GM20000 (cell line): ENCODE measurements at places on chromosomes 2 and 18.

GRCh38 chr2:241035142-241035817 lies 36.9 kb downstream of the SNED1 start:
- peak; percentile 68 for DNase-seq

- DNase-seq = no peak
These were observed 491.9 kb downstream of the NR4A2 start for GRCh38 chr2:155840661-155841060.

GRCh38 chr2:204051476-204051875 lies 114.9 kb downstream of the ICOS start:
- DNase-seq = no peak

- no peak for DNase-seq
These were observed 14.7 kb downstream of the CFLAR start for GRCh38 chr2:201130524-201131186.

DNA sequence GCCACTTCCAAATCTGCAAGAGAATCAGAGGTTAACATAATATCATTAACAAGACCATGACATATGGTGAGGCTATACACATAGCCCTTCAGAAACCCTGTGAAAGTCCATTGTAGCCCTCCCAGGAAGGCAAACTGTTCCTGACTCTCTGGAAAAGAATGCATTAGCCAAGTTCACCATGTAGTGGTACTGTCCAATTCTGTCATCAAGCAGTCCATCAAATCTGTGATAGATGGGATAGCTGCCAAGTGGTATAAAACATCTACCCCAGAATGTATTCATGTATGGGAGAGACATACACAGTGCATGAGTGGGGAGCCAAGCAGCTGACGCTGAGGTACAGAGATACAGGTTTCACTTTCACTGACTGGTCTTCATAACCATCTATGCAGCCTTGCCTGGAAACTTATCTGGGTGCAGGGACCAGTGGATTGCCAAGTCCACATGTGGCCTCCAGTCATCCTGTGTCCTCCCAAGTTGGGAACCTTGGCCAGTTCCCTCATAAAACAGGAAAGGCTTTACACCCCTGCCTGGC lies 281.1 kb downstream of the MBD2 start:
- no peak for DNase-seq

DNA sequence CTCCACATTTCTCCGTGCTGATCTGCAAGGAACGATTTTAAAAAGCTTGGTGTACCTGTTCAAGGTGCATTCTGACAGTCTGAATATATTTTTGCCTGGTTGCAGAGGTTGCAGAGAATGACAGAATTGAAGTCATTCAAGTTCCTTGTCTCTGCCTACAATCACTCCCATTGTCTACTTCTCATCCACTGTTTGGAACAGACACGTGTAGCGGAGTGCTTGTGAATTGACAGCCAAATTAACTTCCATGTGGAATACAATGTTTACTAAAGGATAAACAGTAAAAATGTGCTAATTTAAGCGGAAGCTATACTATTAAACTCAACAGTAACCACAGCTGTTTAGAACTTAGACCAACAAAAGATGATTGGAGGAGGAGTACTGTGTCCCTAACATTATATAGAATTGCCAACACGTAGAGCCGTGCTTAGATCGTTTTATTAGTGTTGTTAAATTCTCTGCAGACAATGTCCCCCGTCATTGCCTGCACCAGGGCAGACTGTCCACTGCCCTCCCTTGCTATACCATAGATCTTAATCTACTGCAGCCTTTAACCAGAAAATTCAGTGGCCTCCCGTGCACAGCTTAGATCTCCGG lies 87.3 kb upstream of the ZCCHC2 start:
- no peak for DNase-seq

DNA sequence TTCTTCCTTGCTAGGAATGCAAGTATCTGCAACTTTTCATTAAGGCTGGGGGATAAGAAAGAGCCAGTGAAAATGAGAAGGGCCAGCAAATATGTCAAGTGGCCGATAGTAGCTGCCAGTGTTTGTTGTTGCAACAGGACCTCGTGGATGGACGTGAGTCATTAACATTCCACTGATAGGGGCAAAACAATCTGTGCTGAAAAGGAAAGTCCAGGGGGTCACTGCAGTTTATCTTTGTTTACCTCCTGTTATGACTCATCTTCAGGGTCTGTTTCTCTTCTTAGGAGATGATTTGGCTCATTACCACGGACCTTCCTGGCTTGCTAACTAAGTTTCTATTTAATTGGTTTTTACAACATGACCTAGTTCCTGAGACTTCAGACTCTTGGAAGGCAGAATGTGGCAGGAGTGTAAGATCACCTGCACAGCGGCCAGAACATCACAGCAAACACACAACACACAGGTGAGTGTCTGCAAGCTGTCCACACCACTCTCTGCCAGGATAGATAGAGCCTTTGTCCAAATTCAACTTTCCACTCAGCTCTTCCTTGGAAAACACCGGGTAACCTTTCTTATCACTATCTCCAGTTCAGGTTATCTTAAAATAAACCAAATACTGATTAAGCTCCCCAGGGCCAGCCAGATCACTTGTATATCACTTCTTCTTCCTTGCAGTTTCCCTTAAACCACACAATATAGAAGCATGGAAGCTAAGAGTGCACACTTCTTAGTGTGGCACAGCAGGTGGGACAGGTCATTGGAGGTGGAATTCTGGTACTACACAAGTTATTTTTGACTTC lies 157.5 kb upstream of the LMAN1 start:
- no peak for DNase-seq

DNA sequence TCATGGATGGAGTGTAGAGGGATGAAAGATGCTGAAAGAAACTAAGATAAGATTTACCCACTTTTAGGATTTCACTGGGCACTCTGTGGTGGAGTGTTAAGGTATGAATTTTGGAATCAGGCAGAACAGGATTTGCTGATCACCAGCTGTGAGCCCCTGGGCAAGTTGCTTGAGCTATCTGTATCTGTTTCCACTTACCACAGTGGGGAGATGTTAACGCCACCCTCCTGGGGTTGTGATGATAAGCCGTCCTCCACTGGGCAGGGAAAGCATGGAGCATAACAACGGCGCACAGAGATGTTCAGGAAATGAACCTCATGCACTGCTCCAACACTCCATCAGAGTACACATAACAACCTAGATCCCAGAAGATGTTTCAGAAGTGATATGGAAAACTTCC lies 160.6 kb downstream of the MTCL1 start:
- DNase-seq = no peak

DNA sequence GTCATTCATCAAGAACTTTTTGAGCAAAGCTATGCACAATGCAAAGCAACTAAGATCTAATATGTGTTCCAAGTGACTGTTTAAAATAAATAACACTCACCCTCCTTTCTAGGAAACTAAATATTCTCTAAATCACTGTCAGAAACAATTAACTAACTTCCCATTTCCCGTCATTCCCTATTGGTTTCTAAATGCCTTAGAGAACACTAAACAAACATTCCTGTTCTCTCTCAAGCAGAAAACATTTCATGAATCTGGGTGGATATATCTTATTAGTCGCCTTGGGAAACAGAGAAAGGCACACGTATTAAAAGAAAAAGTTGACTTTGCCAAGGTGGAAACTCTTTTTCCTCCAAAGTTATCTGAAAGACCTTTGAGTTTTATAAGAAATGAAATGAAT lies 735.2 kb downstream of the MBD2 start:
- DNase-seq = no peak

DNA sequence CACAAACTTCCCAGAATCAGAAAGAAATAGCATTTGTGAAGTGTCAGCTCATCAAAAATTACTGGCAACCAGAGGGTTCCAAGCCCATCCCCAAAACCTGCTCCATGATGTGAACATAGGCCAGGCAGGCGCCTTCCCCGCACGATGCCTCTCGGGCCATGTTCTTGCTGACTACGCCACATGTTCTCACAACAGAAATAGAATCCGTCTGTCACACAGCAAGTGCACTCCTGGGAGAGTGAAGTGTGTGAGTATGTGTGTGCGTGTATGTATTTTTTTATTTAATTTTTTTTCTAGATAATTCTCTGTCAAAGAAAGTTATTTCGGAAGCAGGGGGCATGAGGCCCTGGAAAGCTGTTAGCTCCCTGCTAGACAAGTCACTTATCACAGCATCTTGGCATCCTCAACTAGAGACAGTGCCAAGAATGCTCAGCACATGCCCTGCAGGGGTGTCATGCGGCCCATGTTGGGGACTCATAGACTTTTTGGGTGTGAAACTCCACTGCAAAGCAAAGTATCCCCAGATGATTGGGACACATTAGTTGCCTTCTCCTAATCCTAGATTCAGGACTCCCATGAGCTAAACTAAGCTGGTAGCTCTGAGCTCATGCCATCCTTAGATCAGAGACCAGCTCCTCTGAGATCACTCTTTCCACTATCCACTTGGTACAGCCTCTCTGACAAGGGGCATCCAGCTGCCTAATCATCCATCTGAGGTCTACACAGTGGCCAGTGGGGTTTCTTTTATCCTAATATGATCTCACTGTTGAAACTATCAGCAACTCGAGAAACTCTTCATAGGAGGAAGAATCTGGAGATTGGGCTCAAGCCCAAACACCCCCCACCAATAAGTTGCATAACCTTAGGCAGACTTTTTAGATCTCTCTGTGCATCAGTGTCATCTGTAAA lies 53.2 kb upstream of the CYRIA start:
- DNase-seq = no peak

DNA sequence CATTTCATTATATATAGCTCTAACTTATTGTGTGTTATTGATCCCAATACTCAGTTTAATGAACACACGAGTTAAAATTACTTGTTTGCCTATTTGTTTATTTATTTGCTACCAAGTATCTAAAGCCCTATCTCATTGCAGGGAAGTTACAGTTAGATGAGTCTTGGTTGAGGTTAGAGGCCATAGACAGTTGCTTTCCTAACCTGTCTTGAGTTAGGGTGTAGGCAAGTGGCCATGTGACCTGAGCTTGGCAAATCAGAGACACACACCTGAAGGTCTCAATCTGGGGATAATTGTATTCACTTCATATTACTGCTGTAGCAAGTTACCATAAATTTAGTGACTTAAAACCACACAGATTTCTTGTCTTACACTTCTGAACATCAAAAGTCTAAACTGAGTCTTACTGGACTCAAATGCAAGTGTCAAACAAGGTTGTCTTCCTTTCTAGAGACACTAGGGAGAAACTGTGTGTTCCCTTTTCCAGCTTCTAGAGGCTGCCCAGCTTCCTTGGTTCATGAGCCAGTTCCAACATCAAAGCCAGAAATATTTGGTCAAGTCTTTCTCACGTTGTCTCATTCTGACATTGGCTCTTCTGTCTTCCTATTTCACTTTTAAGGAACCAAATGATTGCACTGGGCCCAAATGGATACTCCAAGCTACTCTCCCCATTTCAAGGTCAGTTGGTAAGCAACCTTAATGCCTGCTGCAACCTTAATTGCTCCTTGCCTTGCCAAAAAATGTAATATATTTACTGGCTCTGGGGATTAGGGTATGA lies 39.7 kb downstream of the COL3A1 start:
- no peak for DNase-seq

- no peak for DNase-seq
These were observed 27.0 kb upstream of the NFATC1 start for GRCh38 chr18:79368681-79369080.

DNA sequence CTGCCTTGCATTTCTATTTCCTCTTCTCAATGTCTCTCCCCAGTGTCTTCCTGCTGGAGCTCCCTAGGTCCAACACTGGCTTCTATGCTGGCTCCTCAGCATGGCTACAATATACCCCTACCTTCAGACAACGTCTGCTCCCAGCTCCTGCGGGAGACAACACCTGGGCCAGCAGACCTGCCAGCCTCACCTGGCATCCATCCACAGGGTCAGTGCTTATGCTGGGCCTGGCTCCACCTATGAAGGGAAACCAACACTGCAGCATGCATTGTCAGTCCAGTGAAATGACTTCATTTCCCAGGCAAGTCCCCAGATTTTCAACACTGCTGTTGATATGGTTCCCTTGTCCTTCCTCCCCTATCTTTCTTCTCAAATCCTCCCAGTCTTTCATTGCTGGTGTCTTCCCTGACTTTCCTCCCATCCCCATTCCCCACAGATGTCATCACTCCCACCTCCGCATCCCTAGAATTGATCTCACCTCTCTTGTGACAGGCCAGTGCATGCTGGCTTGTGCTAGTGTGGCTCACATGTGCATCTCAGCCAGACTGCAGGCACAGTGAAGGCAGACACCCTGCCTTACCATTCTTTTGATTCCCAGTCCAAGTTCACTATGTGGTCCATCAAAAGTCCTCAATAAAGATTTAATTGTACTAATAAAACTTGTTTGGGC lies 98.0 kb downstream of the MYO5B start:
- no peak for DNase-seq

DNA sequence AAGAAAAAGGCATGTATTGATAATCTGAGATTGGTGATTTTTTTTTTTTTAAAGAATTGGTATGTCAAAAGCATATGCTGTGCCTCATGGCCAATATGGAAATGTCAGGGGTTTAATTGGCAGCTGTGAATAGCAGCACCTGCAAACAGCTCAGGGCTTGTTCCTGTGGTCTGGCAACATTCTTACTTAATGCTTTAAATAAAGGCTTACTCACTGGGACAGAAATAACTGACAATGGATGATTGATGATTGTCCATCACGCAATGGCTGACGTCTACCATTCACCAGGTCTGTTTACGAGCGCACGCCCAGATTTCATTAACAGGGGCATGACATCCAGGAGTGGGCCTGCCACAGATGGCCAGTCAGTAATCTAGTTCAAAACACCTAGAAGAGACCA lies 66.7 kb downstream of the ETAA1 start:
- no peak for DNase-seq

DNA sequence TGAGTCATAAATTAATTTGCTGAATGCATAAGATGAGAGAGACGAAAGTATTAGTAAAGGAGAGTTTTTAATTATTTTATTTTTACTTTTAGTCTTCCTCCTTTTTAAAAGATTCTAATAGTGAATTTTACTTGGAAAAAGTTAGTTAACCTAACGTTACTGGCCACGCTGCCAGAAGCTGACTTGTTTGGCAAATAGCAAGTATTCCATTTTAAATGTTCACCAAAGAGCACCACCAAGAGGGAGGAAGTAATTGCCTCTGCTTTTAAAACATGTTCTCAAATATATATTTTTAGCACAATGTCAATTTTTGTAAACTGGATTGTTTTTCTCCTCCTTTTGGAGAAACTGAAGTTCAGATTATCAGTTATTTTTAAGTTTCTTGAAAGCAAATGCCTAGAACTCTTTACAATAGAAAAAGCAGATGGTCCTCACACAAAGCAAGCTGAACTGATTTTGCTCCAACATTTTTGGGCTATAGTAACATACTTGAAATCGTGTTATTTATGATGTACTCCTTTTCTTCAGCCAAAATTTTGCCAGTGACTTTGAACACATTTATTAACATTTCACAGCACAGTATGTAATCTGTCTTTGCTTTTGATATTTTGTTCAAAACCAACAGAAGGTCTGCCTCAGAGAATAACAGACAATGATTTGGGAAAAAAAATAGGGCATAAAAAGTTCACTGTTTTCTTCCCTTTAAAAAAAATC lies 1311.0 kb upstream of the FAM98A start:
- DNase-seq = no peak
